ENCODE measurements at places on chromosomes 16 and 17.

DNA sequence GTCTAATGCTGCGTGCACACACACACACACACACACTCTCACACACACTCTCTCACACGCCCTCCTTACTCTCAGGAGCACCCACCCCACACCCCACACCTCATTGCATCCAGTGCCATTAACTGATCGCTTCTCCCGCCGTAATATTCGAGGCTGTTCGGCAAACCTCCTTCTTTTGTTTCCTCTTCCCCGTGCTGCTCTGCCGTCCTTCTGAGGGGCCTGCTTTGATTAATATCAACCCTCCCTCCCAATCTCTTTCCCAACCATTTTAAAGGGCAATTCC is 156.2 kb upstream of the TNRC6C start:
- no peak for DNase-seq

GRCh38 chr16:10321407-10322387 is 64.2 kb upstream of the ATF7IP2 start:
- no peak for DNase-seq

GRCh38 chr17:8746501-8747236 is 2.0 kb upstream of the CCDC42 start:
- no peak for DNase-seq

GRCh38 chr17:76948726-76949342 is 80.6 kb downstream of the MGAT5B start:
- DNase-seq: no peak

DNA sequence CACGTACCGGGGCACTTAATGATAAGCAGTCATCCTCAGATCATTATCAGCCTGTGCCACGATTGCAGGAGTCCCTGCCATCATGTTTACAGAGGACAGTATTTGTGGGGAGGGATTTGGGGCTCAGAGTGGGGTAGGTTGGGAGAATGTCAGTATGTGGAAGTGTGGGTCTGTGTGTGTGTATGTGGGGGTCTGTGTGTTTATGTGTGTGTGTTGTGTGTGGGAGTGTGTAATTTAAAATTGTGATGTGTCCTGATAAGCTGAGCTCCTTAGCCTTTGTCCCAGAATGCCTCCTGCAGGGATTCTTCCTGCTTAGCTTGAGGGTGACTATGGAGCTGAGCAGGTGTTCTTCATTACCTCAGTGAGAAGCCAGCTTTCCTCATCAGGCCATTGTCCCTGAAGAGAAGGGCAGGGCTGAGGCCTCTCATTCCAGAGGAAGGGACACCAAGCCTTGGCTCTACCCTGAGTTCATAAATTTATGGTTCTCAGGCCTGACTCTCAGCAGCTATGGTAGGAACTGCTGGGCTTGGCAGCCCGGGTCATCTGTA is 13.5 kb upstream of the EFCAB13 start:
- no peak for DNase-seq

DNA sequence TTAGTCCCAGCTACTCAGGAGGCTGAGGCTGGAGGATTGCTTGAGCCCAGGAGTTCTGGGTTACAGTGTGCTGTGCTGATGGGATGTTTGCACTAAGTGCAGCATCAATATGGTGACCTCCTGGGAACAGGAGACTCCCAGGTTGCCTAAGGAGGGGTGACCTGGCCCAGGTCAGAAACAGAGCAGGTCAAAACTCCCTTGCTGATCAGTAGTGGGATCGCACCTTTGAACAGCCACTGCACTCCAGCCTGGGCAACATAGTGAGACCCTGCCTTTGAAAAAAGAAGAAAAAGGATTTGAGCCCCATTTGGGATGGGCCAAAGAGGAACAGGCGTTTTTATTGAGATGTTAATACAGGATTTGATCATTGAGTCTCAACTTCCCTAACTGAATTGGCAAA is 30.6 kb downstream of the CLUH start:
- DNase-seq: no peak

DNA sequence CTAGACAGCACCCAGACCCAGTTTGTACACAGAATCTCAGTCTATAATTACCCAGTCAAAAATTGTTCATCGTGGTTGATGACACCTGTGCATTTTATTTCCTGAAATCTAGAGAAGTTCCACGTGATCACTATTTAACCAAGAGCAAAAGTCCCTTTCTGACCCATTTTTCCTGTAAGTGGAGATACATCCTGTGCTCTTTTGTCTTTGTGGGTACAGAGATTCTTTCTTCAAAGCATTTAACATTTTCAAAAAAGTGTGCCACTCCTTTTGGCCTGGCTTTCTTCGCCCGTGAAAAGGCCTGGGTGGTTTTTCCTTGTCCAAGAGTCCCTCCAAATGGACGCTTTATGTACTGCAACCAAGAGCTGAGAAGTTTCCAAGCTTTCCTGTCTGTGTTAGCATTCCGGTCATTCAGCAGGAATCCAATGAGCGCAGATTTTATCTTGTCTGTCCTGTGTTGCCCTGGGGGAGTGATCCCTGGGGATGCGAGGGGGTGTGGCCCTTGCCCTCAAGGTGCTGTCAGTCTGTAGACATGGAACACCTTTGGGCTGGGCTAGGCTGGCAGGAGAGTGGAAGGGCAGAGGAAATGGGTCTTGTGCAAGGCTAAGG is 161.1 kb upstream of the CACNG5 start:
- peak; percentile 27 for DNase-seq

DNA sequence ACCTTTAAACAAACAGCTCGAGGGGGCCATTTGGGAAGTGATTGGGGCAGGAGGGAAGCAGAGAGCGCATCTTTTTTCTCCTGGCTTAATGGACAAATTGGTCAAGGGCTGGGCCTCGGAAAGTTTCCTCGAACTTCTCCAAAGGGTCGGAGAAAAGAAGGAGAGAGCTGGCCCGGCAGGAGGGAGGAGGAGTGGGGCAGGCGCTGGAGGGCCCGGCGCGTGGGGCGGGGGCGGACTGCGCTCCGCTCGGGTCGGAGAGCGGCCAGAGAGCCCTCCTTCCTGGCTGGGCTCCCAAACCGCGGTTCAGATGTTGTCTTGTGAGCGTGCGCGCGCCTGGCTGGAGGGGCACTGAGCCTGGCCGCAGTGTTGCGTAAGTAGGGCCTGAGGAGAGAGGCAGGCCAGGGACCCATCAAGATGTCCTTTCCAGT is 1.2 kb downstream of the MMP2 start:
- peak; percentile 50 for DNase-seq

GRCh38 chr17:82228278-82228841 is 482 bp upstream of the SLC16A3 start:
- no peak for DNase-seq

- no peak for DNase-seq
Observed at GRCh38 chr16:29025218-29025617, 40.4 kb downstream of the LAT start.
